ENCODE measurements at places on chromosomes 5 and 9.
A peak's percentile ranks its signal among the peaks of the same experiment; 100 is the strongest.

DNA sequence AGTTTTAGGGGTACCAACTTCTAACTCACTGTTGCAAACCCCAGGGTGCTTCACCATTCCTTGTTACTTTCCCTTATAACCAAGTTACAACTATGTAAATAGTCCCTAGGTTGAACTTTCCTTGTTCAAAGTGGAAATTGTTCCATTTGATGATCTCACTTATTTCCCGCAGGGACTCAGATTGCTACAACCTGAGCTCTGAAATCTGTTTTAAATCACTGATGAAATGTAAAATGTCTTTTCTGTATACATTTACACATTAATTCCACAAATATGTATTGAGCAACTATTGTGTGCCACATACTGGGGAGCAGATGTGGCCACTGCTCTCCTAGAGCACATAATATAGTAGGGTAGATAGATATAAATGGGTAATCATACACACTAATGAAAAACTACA is 69.1 kb upstream of the TARS1 start:
- no peak for DNase-seq

DNA sequence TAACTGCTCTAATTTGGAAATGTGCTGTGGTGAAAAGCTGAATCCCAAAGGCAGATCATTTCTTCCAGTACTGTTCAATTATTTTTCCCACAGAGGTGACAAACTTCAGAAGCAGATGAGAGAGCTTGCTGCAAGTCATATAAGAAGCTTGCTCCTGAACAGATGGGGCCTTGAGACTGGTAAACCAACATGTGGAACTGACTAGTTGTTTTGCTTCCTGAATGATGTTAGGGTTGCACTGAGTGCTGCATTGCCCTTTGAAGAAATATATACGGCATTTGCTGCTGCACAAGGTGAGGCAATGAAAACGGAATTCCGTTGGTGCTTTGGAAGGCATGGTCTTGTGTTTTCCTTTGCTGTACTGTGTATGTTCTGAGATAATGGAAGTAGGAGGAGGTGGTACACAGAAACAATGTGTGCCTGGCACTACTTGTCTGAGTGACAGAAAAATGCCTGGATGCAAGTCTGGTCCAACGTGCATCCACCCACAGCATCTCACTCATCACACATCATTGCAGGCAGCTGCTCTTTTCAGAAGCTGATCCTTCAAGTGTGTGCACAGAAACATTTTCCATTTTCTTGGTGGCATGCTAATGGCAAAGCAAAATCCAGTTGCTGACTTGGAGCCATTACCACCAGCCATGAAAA is 76.9 kb downstream of the ANKH start:
- DNase-seq: no peak

GRCh38 chr5:112663146-112663545 is 74.5 kb upstream of the APC start:
- no peak for DNase-seq

- no peak for DNase-seq
Measured at GRCh38 chr5:32261198-32261597, 51.5 kb downstream of the MTMR12 start.

DNA sequence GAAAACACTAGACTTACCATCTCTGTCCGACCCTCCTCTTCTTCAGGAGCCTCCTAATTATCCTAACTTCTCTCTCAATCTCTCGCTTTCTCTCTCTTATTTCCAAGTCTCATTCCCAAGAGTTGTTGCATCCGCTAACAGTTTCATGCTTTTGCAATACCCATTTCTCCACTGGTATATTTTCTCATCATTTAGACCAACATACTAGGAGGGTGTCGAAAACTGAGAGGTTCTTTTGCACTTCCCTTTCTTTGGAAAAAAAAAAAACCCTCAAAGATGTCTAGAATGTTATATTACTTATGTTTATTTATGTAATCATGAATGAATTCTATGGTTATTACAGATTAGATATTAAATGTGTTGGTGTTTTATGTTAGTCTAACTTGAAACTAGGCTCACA is 35.9 kb downstream of the SPZ1 start:
- no peak for DNase-seq

GRCh38 chr5:126917918-126918614 is 112.3 kb downstream of the MARCHF3 start:
- DNase-seq: no peak

DNA sequence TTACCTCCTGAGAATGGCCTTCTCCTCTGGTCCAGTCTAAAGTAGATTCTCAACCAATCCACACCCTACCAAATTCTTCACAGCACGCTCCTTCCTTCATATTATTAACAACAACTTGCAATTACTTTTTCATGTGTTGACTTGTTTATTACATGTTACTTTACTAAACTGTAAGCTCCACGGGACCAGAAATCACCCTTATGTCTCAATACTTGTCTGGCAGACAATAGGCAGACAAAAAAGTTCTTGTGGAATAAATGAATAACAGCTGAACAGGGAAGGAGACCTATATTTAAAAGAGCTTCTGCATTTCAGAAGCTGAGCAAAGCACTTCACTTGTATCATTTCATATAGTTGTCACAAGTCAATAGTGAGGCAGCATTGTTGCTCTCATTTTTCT is 5.7 kb upstream of the WWC1 start:
- DNase-seq: no peak

DNA sequence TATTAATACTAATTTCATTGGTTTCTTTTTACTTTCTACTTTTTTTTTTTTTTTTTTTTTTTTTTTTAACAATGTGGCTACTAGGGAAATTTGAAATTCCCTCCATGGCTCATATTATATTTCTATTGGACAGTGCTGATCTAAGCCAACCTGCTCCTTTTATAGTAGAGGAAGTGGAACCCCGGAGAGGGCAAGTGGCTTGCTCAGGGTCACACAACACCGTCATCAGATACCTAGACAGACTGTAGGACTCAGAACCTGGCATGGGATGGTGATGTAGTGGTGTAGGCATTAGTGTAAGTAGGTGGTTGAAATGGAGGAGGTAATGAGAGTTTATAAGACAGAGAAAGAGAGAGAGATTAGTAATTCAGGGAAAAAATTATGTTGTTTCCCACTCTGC is 10.8 kb downstream of the ZNF618 start:
- no peak for DNase-seq

GRCh38 chr9:95516221-95516733 is 494 bp downstream of the PTCH1 start:
- DNase-seq: no peak

DNA sequence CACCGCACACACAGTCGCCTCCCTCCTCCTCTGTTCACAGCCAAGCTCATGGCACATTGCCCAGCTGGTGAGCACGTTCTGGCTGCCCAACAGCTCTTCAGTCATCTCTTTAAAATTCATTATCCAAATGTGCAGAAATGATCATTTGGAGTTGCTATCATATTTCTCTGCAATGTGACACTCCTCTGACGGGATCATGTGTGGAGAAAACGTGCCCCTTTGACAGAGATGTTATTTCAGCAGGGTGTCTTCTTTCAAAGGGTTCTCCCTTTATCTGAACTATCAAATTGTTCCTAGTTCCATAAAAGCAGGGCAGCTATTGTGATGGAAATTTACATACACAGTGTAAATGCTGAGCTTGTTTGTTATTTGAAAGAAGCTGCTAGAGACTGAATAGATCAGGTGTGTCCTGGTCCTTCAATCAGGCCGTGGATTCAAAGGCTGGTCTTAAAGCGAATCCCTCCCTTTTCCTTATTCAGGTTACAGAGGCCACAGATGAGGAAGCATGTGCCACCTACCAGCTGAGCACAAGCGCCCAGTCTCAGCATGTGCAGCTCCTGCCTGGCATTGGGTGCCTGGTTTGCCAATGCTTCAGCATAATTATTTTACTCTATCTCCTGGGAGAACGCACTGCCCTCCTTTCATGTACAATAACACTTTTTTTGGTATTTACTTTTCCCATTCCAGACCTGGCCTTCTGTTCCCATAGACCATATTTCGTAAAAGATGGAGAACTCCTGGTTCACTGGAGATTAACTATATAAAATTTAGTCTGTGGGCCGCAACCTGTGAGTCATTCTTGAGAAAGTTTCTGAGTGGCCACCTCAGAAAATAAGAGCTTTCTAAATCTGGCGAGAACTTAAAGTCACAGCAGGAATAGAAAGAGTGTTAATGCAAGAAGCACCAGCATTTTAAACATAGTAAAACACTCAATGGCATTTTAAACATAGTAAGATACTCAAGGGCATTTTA is 433.7 kb downstream of the ENC1 start:
- no peak for DNase-seq

- no peak for DNase-seq
Measured at GRCh38 chr9:37184905-37185867, 64.8 kb downstream of the ZCCHC7 start.

DNA sequence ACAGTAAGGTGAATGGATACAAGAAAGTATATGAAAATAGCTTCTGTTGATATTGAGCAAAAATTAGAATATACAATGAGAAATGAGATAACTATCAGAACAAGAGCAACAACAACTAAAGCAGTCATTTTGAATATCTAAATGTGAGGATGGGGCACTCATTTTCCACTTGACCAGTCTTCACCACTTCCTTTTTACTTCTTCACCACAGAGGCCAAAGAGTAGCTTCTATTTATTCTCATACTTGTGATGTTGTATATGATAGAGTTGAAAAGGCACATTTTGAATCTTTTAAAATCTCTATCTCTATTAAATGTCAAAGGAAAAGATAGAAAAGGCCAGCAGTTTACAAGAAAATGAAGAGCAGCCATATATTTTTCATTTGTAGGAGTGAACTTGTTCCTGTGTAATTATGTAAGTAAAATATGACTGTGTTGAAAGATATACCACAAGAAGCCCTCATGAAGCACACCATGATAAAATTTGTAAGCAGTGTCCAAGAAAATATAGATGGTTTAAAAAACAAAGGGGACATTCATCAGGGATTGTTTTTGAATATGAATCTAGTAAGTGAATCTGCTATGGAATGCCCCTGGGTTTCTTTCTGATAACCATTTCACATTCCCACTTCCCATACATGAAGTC is 39.2 kb downstream of the ADAMTS19 start:
- no peak for DNase-seq

DNA sequence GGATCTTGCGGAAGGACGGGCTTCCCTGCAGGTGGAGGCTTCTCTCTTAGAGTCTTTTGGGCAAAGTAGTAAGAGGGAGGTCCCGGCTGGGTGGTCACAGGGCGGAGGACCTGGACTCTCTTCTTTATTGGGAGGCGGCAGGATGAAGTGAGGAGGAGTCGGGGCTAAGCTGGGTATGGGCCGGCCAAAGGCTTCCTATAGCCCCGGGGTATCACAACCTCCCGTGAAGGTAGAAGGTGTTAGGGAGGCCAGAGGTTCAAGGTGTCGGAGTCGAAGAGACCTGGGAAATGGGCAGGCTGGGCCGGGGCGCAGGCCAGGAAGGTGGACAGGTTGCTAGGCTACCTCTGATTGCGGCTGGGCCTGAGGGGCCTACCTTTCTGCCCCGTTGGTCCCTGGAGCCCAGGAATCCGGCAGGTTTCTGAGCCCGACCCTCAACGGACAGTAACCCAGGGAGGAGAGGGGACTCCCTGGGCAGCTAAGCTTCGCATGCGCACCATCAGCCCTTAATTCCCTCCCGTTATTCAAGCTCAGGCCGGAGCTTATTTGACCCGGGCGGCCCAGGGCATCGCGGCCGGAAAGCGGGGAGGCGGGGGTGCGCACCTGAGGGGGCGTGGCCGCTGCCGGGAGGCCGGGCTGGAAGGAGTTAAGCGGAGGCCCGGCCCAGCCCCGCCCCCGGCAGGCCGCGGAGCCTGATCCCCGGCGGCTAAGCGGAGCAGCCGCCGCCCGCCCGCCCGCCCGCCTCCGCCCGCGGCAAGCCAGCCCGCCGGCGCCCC is at the start of gene TESK1:
TSS of gene TESK1 (plus strand) at position 685 of the 773 bp plus-strand sequence. CDS start 358 bp downstream, outside the sequence.
- peak; percentile 82 for DNase-seq

DNA sequence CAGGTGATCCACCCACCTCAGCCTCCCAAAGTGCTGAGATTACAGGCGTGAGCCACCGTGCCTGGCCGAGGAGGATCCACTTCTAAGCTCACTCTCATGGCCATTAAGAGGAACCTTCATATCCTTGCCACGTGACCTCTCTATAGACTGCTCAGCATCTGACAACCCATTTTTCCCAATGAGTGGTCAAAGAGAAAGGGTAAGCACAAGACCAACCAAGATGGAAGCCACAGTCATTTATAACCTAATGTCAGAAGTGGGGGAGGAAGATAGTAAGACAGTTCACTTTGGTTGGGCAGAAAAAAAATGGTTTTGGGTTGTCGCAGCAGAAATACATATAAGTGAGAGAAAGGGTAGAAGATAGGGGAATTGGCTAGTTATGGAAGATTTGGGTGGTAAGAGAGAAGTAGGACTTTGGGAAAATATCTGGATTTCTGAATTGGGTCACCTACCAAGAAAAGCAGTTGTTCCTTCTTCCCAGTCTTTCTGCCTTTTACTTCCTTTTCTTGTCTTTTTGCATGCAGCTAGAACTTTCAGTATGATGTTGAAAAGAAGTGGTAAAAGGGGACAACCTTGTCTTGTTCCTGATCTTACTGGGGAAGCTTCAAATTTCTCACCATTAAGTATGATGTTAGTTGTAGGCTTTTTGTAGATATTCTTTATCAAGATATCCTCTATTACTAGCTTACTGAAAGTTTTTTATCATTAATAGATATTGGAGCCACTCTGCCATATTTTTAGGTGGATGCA is 15.6 kb downstream of the SNX2 start:
- DNase-seq: no peak

GRCh38 chr5:143063175-143063970 is 293.2 kb downstream of the ARHGAP26 start:
- no peak for DNase-seq

- no peak for DNase-seq
Measured at GRCh38 chr5:30034870-30035269, 1158.6 kb upstream of the CDH6 start.

GRCh38 chr5:54915466-54916027 is 69.8 kb downstream of the ESM1 start:
- no peak for DNase-seq

DNA sequence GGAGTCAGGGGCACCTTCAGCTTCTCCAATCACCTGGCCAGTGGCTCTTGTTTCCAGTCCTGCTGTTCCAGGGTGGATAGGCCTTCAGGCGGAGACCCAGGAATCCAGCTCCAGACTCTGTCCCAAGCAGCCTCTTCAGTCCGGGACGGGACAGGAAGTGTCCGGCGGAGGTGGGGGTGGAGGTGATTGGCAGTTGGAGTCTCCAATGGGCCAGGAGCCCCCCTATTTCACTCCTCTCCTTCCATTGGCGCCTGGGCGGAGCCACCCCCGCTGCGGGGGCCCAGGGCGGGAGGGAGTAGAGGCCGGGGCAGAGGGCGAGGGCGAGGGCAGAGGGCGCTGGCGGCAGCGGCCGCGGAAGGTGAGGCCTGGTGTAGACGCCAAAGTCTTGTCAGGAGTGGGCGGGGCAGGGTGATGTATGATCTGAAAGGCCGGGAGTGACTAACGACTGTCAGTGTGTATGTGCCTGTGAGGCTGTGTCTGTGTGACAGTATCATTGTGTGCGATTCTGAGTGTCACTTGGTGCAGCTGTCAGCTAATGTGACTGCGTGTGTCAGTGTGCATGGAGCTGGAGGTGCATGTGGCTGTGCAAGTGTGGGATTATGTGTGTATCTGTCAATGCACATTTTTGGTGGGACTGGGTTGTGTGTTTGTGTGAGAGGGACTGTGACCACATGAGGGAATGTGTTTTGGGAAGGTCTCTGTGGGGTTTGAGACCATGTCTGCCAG is at the start of gene IL11RA:
TSS of gene IL11RA (plus strand) at position 310 of the 726 bp plus-strand sequence. CDS start 3,033 bp downstream, outside the sequence.
- no peak for DNase-seq

GRCh38 chr9:126893079-126893478 is 21.5 kb upstream of the RALGPS1 start:
- no peak for DNase-seq

GRCh38 chr5:4137781-4138180 is 542.1 kb downstream of the IRX1 start:
- DNase-seq: no peak

- no peak for DNase-seq
Measured at GRCh38 chr9:2634818-2635217, 13.2 kb downstream of the VLDLR start.

GRCh38 chr5:9544502-9545135 is 1.3 kb downstream of the SEMA5A start:
- DNase-seq: no peak
